ENCODE measurements at places on chromosomes 7 and 10.

DNA sequence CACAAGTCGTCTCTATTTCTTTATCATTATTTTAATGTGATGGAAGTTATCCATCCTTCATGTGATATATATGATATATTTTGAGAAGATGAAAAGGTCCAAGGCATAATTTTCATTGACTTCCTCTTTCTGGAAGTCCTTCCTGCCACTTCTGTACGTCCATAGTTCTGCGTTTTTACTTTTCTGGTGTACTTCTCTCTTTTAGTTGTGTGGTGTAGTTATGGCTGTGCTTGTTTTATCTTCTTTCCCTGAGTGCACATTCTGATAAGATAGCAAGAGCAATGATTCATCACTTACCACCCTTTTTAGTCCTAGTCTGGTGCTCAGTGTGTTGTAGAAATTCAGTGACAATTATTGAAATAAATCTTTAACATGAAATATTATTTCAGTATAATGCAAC lies 231.3 kb upstream of the FERD3L start:
- ATAC-seq: no peak

DNA sequence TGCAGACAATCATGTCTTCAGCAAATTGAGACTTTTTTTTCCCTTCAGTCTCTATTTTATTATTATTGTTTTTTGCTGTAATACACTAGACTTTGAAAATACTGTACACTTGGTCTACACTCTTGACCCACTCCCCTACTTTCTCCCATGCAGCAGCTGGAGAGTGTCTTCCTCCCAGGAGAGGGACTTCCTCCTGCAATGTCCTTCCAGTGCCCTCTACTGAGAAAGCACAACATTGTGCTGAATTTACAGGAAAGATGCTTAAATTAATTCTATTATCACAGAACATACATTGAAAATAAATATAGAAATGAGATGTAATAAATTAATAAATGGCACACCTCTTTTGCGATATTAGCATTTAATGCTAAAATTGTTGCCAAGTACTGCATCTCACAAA lies 411.3 kb downstream of the CCSER2 start:
- no peak for ATAC-seq

GRCh38 chr10:76191336-76191735 lies 759.9 kb downstream of the LRMDA start:
- ATAC-seq: no peak

- ATAC-seq: no peak
Measured at GRCh38 chr7:48741545-48741944, 182.8 kb upstream of the CDC14C start.

DNA sequence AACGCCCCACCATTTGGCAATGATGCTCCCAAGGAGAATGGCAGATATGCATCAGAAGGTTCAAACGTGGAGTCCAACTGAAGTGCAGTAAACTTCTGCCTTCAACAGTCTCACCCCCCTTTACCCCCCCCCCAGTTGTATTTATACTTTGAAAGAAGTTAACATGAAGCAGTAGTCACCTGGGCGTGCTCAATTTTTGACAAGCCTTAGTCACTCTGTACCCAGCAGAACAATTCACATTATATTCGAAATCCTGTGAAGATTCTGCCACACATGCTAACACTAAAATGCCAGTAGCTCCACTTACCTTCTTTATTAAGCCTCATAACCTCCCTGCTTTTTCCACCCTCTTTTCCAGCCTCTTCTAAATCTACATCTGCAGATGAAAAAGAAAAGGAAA lies 894 bp downstream of the ATXN7L1 start:
- ATAC-seq: no peak

DNA sequence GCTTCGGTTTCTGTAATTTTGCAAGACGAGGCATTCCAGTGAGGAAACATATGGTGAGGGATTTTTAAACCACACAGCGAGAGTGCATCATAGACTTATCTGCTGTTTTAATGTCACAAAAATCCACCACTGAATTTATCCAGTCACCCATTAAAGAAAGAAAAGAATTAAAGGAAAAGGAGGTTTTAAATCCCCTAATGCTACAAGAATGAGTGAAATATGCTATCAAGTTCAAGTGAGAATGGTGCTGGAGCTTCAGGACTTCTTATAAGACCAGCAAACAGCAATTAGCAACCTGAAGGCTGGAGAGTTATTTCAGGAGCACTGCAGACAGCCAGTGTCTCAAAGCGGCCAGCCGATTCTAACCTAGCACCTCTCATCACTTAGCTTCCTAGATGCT lies 439.1 kb upstream of the MGMT start:
- ATAC-seq: no peak

- ATAC-seq: no peak
Measured at GRCh38 chr7:24690251-24690650, 67.0 kb downstream of the GSDME start.

DNA sequence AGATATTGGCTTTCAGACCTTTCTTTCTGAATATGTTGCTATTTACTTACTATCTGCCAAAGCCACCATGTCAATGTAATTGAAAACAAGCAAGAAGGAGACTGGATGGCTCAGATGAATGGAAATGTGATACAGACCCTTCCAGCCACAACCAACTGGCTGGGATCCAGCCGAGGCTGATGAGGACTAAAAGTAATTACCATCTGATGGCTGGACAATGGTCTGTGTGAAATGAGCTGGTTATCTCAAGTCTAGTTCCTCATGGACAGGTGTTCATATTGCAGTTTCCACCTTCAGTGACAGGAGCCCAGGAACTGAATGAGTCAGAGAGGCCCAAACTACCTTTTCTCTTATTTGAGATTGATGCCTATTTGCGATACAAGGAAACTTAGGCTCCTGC lies 267.5 kb downstream of the GATA3 start:
- ATAC-seq: no peak

GRCh38 chr10:68526634-68527307 lies 552 bp downstream of the SLC25A16 start:
- no peak for ATAC-seq

DNA sequence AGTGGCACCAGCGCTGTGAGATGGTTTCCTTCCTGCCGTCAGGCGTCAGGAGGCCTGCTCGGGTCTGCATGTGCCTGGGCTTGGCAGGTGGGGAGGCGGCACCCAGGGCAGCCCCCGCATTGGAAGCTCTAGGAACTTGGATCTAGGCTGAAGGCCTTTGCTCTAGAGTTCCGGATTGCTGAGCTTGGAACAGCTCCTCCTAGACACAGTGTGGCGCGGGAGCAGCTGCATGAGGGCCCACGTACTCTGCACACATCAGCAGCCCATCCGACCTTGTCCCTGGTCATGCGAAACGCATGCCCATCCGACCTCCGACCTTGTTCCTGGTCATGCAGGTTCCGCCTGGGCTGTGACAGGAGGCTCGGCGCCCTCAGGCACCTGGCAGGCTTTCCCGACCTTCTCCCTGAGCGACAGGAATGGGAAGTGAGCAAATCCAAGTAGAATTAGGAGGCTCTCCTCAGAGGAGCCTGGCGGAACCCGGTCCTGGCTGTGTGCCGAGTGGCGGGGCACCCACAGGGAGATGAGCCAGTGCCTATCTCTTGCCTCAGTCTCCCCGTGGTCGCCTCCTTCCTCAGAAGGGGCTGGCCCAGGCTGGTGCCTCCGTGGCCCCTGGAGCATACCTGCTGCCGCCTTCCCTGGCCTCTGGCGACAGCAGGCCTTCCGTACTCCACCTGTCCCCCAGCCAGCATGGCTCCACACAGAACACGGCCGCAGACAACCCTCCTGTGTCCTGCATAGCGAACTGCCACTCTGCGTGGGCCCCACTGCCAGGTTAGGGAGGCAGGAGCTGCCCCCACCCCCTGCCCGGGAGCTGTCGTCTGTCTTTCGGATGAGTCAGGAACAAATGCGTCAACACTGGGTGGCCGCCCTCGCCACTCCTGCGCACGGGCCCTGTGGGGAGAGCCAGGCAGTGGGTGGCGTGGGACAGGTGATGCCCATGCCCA lies 12.0 kb downstream of the GET4 start:
- no peak for ATAC-seq

DNA sequence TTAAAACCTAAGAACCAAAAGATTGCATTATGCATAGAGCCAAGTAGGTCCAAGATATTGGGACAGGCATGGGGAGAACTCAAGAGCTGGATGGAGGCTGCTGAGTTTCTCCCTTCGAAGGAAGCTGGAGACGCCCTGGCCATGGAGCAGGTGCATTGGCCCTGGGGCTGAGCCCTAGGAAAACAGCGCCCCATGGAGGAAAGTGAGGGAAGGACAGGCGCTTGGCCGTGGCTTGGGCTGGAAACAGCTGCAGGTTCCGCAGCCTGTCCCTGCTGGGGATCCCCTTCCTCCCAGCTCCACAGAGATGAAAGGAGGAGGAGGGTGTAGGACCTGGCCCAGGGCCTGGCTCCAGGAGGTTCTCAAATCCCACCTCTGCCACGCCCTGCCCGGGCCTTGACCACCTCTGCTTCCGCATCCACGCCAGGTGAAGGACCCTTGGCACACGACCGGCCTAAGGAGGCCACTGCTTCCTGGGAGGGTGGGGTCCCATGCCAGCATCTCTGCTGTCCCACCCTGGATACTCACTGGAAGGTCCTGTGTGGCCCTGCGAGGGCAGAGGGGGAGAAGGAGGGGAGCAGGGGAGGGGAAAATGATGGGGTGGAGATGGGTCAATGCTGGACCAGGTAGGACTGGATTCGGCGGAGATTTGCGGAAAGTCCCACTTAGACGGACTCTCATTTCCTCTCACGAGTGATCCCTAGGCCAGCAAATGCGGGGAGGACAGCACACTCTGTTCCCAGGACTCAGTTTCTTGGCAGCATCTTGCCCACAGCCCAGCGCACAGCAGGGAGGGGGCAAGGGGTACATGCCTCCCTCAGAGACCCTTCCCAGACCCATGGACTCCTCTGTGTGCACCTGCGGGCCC lies 258.6 kb upstream of the TCERG1L start:
- ATAC-seq: no peak

DNA sequence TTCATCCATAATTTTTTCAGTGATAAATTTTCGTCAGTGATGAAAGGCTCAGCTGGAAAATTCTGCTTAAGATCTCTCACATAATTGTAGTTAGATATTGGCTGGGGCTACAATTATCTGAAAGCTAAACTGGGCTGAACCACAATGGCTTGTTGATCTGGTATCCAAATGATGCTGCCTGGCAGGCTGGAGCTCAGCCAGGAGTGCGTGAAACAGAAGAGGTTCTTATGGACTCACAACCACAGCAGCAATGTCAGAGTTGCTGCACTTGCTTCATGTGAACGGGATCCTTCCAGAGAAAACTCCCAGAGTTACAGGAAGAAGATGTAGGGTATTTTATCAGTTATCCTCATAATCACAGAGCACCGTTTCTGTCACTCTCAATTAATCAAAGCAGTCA lies 533.2 kb upstream of the POM121L12 start:
- ATAC-seq: no peak

DNA sequence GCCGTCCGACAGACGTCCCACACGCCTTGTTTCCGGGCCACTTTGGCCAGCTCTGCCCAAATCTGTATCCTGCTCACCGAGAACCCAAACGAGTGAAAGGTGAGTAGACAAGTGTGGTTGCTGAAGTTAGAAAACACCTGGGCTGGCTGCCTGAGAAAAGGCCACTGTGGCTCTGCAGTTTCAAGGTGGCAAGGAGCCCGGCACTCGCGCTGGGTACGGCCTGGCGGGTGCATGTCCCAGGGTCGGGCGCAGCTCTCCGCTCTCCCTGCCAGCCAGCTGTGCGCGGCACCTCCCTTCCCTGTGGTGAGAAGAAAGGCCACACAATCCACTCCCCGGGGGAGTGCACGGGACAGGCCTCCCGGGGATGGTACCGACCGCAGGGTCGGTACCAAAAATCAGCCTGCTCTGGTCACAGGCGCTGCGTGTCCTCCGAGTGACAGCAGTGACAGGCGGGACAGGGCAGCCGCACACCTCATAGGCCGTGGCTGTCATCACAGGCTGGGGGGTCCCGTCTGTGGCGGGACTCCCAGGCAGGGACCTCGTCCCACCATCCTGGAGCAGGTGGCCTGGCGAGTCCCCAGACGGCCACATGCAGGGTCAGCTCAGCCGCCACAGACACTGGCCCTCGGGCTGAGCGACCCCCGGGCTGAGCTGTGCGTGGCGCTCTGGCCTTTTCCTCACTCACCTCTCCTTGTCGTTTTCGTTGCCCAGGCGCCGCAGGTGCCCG lies 22.8 kb downstream of the CFAP46 start:
- ATAC-seq: no peak

DNA sequence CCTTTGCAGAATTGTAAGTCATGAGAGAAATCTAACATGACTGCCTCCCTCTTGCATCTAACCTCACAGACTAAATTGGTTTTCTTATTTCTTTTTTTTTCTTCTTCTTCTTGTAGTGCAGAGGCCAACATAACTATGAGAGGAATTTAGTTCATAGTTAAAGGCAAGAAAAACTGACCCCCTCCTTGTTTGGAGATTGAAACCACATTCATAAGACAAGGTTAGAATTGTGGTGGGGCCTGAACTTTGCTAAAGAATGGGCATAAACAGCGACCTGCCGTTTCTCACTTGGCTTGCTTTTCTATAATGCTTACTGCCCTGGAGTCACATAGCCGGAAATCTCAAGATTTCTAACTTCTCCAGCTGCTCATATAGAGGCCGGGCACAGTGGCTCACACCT lies 2.4 kb upstream of the POLM start:
- no peak for ATAC-seq

DNA sequence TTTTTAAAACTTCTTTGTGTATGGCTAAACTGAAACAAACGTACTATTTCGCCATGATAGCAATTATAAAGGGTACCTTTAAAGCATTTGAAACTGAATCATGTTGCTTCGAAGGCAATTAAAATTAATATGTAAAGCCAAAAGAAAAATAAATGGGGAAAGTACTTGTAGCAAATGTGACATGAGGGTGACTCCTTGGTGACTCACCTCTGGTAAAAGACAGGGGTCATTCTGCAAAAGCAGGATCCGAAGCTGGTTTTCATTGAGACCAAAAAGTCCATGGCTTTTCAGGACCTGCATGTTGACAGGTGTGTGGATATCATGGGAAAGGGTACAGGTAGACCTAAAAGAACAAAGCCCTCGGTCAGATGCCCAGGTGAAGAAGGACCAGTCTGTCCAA lies 1.5 kb downstream of the ZC3HAV1L start:
- ATAC-seq: no peak

Measured in activated CD4-positive, CD25-positive, alpha-beta regulatory T cell treated with anti-CD3 and anti-CD28 coated beads, Interleukin-2, amount 50 U/mL, for 24 hours (primary cell).